ENCODE measurements at places on chromosomes 7 and 10.

DNA sequence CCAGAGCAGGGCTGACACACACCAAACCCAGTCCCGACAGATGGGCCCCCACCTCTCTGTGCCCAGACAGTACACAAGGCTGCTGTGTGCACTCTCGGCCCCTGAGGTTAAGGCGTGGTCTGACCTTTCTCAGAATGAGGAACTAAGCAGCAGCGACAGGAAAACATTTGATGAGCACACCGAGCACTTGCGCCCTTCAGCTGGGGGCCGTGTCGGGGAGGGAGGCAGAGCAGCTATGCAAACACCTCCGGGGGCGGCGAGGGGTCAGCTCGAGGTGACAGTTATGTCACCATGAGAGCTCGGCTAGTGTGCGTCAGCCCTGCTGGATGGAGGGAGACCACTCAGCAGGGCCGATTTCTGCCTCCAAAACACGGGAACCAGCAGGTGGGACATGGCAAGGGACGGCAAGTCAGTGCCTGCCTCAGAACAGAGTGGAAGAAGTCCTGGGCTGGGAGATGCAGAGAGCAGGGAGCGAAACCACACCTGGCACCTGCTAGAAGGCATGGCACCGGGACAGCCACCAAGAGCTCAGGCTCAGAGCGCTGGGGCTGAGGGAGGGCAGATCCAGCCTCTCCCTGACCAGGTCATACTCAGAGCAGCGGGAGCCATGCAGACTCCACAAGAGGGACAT lies 57.4 kb downstream of the CHST15 start:
- DNase-seq, result no peak

DNA sequence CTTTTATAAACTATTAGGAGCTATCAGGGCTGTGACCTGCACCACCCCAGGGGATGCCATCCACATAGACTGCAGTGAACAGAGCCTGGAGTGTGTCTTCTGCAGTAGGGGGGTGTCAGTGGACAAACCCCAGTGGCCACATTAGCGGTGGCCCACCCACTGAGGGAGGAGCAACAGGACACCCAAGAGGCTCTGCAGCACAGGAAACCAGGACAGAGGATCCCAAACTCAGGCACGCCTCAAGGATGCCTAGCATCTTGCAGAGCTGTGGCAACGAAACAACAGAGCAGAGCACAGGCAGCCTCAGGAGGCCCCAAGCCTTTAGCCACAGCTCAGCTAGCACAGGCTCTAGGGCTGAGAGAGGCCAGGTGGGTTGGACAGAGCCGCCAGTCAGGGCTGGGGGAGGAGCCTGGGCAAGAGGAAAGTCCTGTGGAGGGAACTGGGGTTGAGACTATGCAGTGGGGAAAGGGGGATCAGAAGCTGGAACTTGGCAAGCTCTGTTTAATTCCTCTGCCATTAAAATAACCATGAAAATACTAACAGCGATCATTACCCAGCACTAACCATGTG lies 53.8 kb downstream of the GRID1 start:
- no peak for DNase-seq

DNA sequence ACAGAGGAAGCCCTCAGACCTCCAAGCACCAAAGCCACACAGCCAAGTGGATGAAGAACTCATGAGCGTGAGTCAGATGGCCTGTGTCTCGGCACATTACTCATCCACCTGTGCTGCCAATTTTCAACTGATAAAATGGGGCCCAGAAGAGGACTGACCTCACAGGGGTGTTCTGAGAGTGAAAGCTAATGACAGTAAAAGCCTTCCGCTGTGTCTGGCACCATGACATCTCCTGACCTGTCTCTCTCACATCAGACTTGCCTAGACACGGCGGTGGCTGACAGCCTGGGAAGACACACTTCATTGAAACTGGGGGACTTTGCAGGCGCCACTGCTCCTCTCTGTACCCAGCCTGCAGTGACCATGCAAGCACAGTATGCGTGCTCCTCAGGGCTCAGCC lies 8.3 kb upstream of the SLC18A3 start:
- no peak for DNase-seq

DNA sequence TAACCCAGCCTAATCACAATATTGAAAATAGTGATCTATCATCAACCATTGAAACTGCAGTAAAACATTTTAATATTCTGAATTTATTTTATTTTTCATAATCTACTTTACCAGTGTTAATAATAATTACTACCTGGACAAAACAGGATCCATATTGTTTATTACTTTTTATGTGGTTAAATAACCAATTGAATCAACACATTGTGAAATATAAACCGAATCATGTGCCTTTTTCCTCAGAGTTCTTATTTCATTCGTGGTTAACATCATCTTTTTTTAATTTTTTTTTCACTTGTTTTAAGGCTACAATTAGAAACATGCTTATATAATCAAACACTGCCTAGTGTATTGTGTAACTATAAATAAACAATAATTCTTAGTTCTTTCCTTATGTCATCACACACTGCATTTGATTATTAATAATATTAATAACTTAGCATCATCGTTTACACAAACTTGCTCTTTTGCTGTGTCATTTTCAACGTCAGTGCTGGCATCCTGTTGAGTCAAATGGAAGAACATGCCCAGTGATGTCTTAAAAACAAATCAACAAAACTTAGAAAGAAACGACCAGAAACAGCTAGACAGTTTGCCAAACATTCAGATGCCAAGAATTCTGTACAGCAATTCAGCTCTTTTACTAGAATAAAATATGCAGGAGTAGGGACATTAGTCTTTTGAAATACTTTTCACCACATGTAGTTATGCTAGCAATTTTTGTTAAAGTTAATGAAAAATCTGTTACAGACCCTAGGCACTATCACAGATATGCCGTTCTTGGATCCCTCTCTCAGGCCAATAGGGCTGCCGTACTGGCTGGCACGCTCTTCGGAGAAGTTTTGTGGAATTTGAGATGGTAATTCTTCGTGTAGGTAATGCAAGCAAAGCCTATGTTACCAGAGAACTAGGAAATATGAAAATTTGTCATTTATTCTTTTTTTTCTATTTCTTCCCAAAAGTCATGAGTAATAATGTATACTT lies 330.4 kb upstream of the SEMA3A start:
- peak; percentile 68 for DNase-seq

DNA sequence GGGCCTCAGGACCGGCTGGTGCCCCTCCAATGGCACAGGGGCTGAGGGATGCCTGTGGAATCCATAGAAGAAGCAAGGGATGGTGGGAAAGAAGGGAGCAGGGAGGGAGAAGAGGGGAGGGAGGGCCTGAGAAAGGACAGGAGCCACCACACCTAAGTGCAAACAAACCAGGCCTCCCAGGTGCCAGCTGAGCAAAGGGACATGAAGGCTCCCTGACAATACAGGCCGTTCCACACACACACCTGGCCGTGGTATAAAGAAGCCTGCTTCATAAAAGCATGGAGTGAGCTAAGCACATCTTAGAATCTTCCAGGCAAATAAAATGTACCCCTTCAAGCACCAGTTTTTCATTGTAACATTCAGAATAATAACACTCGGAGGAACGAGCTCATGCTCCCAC lies 54.0 kb downstream of the OAT start:
- DNase-seq, result no peak

GRCh38 chr7:90705391-90706071 lies 109.4 kb downstream of the CDK14 start:
- DNase-seq, result no peak

- DNase-seq, result no peak
Measured at GRCh38 chr10:96688789-96689188, 31.5 kb downstream of the PIK3AP1 start.

DNA sequence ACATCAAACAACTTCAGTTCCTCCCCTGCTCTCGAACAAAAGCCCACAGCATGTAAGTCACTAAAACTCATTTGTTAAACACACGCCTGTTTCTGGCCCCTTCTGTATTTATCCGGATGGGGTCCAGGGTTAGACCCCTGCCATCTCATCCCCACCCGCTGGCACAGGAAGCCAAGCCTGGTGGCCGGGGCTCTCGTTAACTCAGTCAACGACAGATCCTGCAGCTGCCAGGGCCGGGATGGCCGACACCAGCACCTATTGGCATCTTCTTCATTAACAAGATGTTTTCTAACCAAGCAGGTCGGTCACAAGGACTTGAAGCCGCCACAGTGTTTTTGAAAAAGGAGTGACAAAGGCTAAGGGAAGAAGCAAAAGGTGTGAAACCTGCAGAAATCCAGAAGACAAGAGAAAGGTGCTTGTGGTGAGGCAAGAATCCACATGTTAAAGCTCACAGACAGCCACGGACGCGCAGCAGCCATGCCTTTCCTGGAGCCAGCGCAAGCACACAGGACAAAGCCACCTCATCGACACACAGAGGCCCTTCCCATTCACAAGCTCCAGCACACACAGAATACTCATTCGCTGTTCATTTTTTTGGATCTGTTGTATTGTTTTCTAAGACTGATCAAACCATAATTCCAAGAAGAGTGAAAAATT lies 202.7 kb downstream of the DIP2C start:
- no peak for DNase-seq

- peak; percentile 36 for DNase-seq
Measured at GRCh38 chr10:127556916-127557315, 7.8 kb downstream of the NPS start.

- DNase-seq, result peak; percentile 63
Measured at GRCh38 chr7:41574377-41574776, 128.5 kb downstream of the INHBA start.

GRCh38 chr7:158255558-158255957 lies 332.1 kb downstream of the PTPRN2 start:
- DNase-seq, result no peak

GRCh38 chr10:6721480-6721879 lies 141.4 kb upstream of the PRKCQ start:
- DNase-seq, result peak; percentile 96

DNA sequence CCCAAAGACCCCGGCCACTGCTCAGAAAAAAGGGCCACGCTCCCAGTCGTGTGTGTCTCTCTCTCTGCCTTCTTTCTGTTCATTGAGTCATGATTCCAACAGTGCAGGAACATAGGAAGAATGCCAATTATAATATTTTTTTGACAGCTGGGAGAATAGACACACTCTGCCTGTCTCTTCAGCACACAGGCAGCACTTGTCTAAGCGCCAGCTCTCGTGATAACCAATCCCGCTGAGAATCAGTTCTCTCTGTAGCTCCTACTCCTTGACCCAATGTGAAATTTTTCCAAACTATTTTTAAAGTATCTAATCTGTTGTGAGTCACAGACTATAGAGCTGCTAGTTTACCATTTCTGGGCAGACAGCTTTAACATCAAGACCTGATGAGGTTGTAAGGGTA lies 145.7 kb upstream of the RHEB start:
- DNase-seq, result peak; percentile 99

- DNase-seq, result peak; percentile 82
Measured at GRCh38 chr7:51045319-51046102, 262.8 kb upstream of the GRB10 start.

DNA sequence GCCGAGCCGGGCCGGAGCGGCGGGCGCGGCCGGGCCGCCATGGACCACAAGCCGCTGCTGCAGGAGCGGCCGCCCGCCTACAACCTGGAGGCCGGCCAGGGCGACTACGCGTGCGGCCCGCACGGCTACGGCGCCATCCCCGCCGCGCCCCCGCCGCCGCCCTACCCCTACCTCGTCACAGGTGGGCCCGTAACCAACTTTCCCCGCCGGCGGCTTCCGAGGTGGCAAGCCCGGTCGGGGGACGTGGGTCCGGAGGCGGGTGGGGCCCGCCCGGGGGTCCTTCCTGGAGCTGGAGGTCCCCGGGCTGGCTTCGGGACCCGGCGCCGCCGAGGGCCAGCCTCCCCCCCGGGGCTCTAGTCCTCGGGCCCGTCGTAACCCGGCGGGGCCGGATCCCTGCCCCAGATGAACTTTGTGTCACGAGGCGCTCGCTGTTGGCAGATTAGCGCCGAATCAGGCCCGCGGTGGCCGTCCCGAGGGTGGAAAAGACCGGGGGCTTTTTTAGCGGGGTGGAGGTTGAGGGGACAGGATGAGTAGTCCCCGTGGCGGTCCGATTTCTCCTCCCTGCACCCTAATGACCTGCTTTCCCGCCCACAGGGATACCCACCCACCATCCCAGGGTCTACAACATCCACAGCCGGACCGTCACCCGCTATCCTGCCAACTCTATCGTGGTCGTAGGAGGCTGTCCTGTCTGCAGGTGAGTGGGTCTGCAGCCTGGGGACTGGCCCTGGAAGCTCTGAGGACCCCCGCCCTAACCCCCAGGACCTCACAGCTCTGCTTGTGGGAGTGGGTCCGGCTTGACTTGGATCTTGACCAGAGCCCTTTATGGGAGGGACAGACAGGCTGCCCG lies 496 bp downstream of the BRI3 start:
- DNase-seq, result no peak

DNA sequence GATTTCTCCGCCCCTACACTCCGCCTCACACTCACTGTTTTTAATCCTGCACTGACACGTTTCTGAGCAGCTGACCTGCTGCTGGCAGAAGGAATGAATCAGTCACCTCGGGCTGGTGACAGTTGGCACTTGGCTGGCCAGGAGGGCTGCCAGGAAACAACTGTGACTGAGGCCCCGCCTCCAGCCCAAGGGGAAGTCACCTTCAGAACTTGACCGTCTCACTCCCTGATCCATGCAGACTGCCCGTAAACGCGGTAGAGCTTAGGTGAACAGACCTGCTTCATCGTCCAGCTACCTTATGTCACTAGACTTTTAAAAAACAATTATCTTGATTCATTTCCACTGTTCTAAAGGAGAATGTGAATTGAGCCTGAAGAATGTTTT lies 107.5 kb downstream of the DOCK1 start:
- no peak for DNase-seq

GRCh38 chr7:85103357-85103756 lies 83.5 kb downstream of the SEMA3D start:
- DNase-seq, result no peak

- DNase-seq, result no peak
Measured at GRCh38 chr10:1558906-1559305, 178.4 kb downstream of the ADARB2 start.

GRCh38 chr10:60816628-60817397 lies 38.5 kb downstream of the CDK1 start:
- peak; percentile 90 for DNase-seq

GRCh38 chr7:152419473-152420429 lies 16.1 kb downstream of the KMT2C start:
- no peak for DNase-seq

DNA sequence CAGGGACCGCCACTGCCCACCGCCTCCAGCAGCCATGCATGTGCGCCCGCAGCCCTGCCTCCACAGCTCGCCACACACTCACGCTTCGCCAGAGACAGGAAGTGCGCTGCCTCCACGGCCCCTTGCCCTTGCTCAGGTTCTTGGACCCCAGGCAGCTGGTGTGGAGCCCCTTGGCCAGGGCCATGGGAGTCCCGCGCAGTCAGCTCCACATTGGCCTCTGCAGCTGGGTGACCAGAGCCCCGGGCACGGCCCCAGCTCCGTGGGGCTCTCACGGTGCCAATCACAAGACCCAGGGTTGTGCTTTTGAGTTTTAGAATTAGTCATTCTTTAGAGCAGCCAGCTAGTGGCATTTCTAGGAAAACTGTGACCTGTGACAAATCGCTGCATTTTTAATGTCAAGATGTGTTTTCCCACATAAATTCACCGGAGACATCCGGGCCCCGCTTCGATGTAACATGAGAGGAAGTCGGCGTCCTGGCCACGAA lies 4.3 kb upstream of the UTF1 start:
- DNase-seq, result no peak

GRCh38 chr10:110076559-110077318 lies 69.0 kb downstream of the ADD3 start:
- peak; percentile 79 for DNase-seq
